Spleen (tissue), 13 donors: ENCODE measurements at places on chromosomes 5 and 9. TPM values are rescaled to one million over a fixed set of nuclear protein-coding genes. Genes with fewer than 3 reads are reported as not detected.

Gene DNAI1
- not detected for total RNA-seq

- H3K4me3 ChIP-seq: no peak overlapping the region
- H3K27ac ChIP-seq: no peak overlapping the region
- no peaks in the 10 kb centered on the region for H3K27me3 ChIP-seq
- H3K36me3 ChIP-seq: peaks cover 76% of the 10 kb centered on the region
- no peak for DNase-seq
These were observed 6.6 kb downstream of the POC5 start for GRCh38 chr5:75710637-75711036.

Gene PCSK5
- total RNA-seq: 7.3 TPM

Gene SLC22A4
- total RNA-seq: 14.8 TPM

DNA sequence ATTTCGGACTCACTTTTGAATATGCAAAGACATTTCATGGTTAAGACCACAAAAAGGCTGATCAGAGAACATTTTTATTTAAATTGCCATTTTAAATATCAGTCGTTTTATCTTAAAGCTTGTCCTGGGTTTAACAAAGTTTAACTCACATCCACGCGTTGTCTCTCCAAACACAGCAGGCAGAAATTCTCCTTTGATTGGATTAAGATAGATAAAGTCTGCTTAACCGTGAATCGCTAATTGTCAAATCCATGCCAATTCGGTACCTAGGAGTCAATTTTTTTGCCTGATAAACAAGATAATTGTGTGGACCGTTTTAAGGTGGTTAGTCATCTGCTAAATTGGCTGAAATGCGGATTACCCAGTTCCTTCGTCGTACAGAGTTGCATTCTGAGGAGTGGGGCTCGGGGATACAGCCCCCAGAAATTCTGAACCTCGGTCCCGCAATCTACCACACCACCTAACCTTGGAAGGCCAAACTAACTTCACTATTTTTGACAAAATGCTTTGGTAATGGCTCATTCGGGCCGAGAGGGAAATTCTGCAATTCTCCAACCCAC is 665 bp upstream of the BTF3 start:
- DNase-seq: no peak
- H3K4me1 ChIP-seq: peaks cover 46% of the 10 kb centered on the region
- H3K27ac ChIP-seq: peak overlapping the region; percentile 91
- peak overlapping the region; percentile 89 for H3K4me3 ChIP-seq

Gene PTGER4
- 33.3 TPM for total RNA-seq

GRCh38 chr5:95973793-95974325 is 12.2 kb upstream of the ELL2 start:
- H3K27me3 ChIP-seq: no peaks in the 10 kb centered on the region
- no peaks in the 10 kb centered on the region for H3K4me1 ChIP-seq
- no peak overlapping the region for H3K4me3 ChIP-seq
